A172 (cell line): ENCODE measurements at places on chromosomes 7 and 10. TPM values are rescaled to one million over a fixed set of nuclear protein-coding genes. Genes with fewer than 3 reads are reported as not detected.
A peak's percentile ranks its signal among the peaks of the same experiment; 100 is the strongest.

- no peak for DNase-seq
These were observed 757.1 kb downstream of the AUTS2 start for GRCh38 chr7:70355198-70356020.

DNA sequence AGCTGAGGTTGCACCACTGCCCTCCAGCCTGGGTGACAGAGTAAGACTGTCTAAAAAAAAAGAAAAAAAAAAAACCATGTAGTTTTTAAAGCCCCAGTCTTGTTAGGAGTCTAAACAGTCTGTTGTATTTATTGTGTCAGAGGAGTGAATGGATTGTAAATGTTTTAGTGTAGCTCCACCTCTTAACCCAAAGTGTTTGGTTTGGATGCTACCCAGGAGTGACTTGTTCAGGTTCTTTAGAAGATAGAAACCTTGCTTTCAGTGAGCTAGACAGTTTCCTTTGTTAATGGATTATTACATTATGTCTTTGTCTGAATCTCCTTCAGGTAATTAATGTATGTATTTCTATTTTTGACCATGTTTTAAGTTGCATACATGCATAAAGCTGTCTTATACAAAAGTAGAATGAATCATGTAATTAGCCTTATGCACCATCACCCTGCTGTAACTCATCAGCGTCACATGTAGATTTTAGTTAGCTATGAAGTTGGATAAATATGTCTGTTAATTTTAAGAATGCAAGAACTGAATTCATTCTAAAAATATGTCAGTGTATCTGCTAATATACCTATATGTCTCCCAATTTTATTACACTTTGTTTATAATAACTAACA, 97.7 kb downstream of the TAF3 start:
- peak; percentile 66 for DNase-seq

DNA sequence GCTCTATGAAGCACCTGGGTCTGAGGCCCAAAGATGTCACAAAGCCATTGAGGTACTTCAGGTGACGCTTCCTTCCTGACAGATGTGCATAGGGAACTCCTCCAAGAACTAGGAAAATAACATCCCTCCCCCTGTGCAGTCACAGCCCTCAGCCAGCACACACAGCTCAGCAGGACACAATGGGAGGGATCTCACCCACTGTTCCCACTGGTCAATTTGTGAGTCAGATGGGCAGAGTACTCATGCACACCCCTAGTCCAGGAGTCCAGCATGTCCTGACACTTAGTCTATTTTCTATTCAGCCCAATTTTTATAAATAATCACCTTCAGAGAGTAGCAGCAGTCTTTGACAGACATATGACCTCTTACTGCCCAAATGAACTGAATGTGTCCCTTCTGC, 60.7 kb upstream of the PFKP start:
- no peak for DNase-seq

DNA sequence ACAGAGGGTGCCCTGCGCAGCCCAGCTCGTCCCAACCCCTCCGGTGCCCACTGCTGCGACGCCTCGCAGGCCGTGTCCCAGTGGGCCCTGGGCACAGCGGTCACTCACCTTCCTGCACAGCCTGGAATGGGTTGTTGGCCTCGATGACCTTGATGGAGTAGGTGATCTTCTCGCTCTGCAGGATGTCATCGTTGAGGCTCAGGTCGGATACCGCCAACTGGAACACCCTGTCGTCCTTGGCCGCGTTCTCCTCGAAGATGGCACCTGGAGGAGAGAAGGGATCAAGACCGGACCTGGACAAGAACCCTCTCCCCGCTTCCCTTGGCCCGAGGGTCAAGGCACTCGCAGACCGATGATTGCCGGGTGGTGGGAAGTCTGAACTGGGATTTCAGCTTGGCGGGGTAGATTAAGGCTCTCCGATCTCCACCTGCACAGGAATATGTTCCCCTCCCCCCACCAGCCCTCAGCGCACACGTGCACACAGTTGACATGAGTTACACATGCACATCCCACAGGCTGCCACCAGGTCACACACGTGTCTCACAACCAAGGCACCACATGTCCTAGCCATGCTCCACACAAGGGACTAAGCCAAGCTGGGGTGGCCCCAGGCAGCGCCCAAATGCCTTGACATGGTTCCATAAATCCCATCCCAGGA, 2.6 kb downstream of the GRID1 start:
- DNase-seq = no peak

GRCh38 chr7:97006055-97006815, 882 bp downstream of the DLX6 start:
- DNase-seq = no peak

The ZP3 gene
- total RNA-seq = 3.9 and 12.1 TPM in 2 replicates

The MBL2 gene
- total RNA-seq = not detected in 2 replicates

GRCh38 chr10:128013626-128014025, 106.7 kb downstream of the PTPRE start:
- DNase-seq = no peak

GRCh38 chr7:45253368-45253767, 95.8 kb downstream of the RAMP3 start:
- DNase-seq = no peak

DNA sequence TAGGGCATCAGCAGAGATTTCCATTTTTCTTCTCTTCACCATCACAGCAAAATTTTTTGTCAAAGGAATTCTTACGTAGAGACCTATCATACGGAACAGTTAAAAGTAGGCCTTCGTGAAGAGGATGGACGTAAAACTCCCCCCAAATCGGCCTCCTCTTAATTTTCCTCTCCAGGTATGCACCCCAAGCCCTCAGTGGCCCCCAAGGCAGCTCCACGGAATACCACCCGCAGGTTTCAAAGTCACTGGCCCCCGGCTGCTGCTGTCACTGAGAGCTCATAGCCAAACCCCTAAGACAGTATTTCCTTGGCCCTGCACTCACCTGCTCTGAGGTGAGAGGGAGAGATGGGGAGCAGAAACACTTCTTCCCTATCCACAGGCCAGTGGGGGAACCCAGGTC, 8.8 kb downstream of the PODXL start:
- no peak for DNase-seq

DNA sequence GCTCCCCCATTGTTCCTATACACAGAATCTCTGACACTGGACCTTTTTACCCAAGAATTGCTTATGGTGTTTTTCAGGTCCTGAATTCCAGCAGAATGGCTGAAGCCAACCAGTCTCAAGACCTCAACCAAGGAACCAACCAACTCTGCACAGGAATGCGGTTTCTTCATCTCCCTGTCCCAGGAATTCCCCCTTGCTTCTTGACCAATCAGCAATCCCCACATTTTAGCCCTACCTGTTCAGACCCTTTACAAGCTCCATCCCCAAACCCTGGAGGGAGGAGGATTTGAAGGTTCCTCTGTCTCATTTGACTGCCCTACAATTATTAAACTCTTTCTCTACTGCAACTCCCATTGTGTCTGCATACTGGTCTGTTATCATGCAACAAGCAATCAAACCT, 35.5 kb downstream of the HIBADH start:
- DNase-seq = no peak

The ANKRD2 gene
- total RNA-seq = 2.0 and 6.7 TPM in 2 replicates

DNA sequence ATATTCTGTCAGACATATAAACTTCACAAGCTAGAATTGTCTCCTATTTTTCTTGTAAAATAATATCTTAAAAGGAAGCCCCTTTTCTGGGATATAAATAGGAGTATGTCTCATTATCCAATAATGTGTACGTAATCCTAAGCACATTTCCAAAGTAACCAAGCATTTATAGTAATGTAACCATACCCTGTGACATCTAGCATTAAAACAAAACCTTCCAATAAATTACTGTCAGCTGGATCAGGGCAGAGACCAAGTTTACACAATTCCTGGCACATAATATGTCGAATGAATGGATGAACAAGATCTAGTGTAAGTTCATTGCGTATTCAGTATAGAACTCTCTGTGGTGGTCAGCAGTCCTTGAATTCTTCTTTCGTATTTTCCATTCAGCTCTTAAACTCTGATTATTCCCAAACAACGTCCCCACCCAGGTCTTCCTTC, 14.3 kb downstream of the CPED1 start:
- no peak for DNase-seq

- DNase-seq = no peak
These were observed 106.9 kb upstream of the BET1 start for GRCh38 chr7:94111009-94111408.

DNA sequence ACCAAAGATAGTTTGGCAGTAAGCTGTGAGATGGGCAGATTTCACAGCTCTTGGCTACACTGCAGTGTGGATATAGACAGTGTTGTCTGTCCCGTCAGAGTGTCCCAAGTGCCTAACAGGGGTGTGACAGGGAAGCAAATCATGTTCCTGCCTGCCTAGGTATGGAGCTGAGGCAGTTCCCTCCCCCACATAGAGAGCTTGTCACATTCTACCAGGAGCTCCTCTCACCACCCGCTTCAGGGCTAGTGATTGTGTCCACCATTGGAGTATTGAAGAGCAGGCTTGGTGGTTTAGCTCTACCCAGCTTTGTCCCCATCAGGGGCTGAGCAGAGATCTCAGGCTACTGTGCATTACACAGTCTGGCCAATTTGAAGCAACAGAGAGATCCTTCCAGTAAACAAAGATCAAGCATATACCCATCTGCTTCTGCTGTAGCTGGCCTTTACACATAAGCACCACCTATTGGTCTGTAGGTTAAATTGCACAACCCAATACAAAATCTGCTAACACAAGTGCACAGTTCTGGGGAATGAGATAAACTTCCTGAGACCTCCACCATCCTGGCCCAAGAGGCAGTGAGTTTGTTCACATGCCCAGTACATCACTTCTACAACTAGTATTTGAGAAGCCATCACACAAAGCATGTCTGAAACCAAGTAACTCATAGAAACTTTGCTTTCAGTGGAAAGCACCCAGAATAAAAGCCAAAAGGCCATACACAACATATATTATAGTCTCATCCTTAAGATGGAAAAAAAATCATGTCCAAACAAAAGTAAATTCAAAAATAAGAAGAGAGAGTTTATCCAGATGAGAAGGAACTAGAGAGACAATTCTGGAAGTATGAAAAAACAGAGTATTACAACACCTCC, 67.3 kb downstream of the GLCCI1 start:
- DNase-seq = peak; percentile 8

The LOXL4 gene
- total RNA-seq = 15.4 and 24.9 TPM in 2 replicates

GRCh38 chr7:55379285-55379684, 14.1 kb downstream of the LANCL2 start:
- no peak for DNase-seq

The ITPRIP gene
- total RNA-seq = 4.8 and 6.2 TPM in 2 replicates

GRCh38 chr10:132133005-132133404, 53.7 kb upstream of the DPYSL4 start:
- no peak for DNase-seq

The SAMD9 gene
- 24.1 TPM in 2 replicates for total RNA-seq

- DNase-seq = peak; percentile 7
These were observed 69.5 kb downstream of the JMJD1C start for GRCh38 chr10:63396133-63396761.

DNA sequence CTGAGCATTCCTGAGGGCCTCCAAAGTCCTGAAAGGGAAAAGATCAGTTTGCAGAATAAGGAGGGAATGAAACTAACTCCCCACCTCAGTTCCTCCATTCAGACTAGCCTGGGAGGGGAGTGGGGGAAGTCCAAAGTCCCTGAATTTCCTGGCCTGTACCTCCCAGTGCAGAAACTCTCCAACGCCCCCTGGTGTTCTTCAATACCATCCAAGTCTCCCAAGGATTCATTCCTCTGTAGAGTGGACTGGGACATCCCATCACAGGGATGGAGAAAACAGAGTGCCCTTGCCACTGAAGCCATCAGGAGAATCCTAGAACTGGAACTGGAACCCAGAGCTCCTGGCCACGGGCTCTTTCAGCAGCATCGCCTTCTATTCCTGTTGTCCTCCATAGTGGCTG, 1.6 kb upstream of the COL13A1 start:
- peak; percentile 63 for DNase-seq

The ADCYAP1R1 gene
- 0.16 TPM in 1 of 2 replicates, not detected in the other for total RNA-seq

GRCh38 chr10:70672165-70673042, at the start of gene ADAMTS14:
Gene ADAMTS14, plus strand, starts transcription at chr10:70672506. Its CDS starts 297 bp downstream, at chr10:70672803.
- peak; percentile 60 for DNase-seq

The AKR1D1 gene
- not detected in 2 replicates for total RNA-seq
